ENCODE measurements at places on chromosomes 6 and 20. TPM values are rescaled to one million over a fixed set of nuclear protein-coding genes. Genes with fewer than 3 reads are reported as not detected.

CLIC5 gene
- total RNA-seq: not detected

TRIM38 gene
- total RNA-seq: 5.4 TPM

DIDO1 gene
- total RNA-seq: 21.4 TPM

ISM1 gene
- 0.46 TPM for total RNA-seq

PGBD1 gene
- total RNA-seq: 12.4 TPM

DEFB129 gene
- total RNA-seq: not detected

HMGCLL1 gene
- not detected for total RNA-seq

HSPA12B gene
- total RNA-seq: 0.17 TPM

PACSIN1 gene
- not detected for total RNA-seq

ENPP4 gene
- 19.6 TPM for total RNA-seq

LAMA5 gene
- total RNA-seq: 3.1 TPM

OR2H1 gene
- not detected for total RNA-seq

TMEM170B gene
- 5.2 TPM for total RNA-seq

TTK gene
- total RNA-seq: 180 TPM

MYB gene
- 2.7 TPM for total RNA-seq

ZMYND8 gene
- total RNA-seq: 15.4 TPM

SIRPB2 gene
- total RNA-seq: not detected

SNRPB gene
- total RNA-seq: 924 TPM

LINC00237 gene
- not detected for total RNA-seq

NCOA3 gene
- total RNA-seq: 13.7 TPM

KCNK17 gene
- not detected for total RNA-seq

GRCh38 chr20:63074182-63074581 lies 67.4 kb upstream of the BHLHE23 start:
- DNase-seq: no peak

- DNase-seq: no peak
Measured at GRCh38 chr6:22925920-22926789, 356.8 kb downstream of the HDGFL1 start.

DNA sequence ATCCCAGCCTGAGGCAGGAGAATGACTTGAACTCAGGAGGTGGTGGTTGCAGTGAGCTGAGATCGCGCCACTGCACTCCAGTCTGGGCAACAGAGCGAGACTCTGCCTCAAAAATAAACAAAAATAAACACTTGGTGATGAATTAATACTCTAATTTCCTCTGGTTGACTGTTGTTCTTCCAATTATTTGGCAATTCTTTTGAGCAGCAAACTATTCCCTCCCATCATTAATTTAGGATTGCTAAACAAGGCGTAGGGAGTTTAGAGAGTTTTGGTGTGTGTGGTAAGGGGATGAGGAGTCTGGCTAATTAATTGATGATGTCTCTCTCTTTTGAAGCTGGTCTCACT lies 2.7 kb upstream of the ID1 start:
- DNase-seq: no peak

DNA sequence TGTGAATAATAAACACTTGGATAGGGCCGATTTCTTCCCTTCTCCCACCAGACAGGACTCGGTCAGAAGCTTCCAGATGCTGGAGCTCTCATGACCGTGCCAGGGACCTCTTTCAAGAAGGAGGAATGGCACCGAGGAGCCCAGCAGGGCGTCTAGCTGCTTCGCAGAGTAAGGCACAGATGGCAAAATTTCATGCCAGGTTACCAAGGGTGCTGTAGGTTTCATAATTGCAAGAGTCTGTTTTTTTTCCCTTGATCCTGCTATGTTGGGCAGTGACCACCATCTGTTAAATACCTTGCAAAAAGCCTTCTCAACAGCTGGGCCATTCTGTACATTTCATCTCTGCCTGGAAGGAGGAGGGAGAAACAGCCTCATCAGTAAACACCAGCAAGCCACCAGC lies 111.8 kb downstream of the EDN3 start:
- DNase-seq: no peak

DNA sequence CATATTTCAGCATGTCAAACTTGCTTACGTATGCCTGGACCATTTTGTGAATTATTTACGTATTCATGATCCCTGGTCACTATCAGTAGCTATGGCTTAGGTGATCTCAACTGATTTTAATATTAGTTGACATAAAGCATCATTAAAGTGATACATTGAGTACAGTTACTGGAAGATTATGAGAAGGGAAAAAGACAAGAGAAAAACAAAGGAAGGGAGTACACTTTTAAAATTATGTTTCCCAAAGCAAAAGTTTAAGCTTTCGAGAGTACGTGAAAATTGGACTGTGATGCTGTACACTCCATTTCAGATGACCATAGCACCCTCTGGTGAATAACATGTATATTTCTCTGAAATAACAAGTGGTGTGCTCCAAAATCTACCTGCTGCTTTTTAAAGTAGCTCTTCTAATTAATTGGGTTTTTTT lies 215.0 kb upstream of the HSF2 start:
- no peak for DNase-seq

DNA sequence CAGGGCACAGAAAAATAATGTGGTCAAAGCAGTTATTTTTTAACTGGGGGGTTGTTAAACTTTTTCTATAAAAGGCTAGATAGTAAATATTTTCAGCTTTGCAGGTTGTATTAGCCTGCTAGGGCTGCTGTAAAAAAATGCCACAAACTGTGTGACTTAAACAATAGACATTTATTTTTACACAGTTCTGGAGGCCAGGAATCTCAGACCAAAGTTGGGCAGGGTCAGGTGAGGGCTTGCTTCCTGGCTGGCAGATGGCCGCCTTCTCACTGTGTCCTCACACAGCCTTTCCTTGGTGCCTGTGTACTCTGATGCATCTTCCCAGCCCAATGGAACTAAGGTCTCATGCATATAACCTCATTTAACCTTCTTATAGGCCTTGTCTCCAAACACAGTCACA lies 294.7 kb downstream of the PTPRT start:
- no peak for DNase-seq

GRCh38 chr20:50920997-50921396 lies 10.2 kb downstream of the ADNP start:
- DNase-seq: no peak

- peak; percentile 56 for DNase-seq
Measured at GRCh38 chr6:105326216-105326615, 76.7 kb downstream of the PREP start.

GRCh38 chr6:44043479-44044153 lies 83.6 kb downstream of the MRPL14 start:
- peak; percentile 83 for DNase-seq

- peak; percentile 6 for DNase-seq
Measured at GRCh38 chr6:82178077-82178758, 69.3 kb downstream of the IBTK start.

- no peak for DNase-seq
Measured at GRCh38 chr6:26493258-26493657, 6.8 kb upstream of the BTN1A1 start.

DNA sequence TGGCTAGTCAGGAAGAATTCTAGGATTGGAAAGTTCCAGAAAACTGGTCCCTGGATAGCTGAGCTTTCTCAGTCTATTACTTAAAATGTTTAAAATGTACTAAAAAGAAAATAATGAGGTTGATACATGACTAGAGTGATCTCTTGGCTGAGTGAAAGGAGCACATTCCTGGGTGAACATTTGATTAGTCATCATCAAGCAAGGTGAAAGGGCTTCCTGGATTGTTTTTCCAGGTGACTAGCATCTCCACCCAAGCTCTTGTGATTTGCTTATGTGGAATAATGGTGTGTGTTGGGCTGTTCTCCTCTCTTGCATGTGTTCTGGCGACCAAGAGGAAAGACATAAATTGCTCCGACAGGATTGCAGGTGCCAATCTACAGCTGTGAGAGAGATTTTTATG lies 42.9 kb downstream of the PKIB start:
- DNase-seq: peak; percentile 51

DNA sequence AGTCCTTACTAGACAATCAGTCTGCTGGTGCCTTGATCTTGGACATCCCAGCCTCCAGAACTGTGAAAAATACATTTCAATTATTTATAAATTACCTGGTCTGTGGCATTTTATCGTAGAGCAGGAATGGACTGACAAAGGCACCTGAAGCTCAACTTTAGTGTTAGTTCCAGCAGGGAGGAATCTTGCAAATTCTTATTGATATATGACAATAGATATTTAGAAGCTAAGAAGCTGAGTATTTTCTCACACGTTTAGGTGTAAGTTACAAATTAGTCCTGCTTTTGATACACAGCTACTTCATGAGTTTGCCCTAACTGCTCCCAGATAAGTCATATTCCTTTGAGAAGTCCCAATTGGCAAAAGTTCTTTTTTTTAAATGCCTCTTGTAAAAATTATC lies 138.0 kb upstream of the ZNF217 start:
- DNase-seq: no peak

- DNase-seq: no peak
Measured at GRCh38 chr6:70901324-70901723, 55.5 kb downstream of the B3GAT2 start.

DNA sequence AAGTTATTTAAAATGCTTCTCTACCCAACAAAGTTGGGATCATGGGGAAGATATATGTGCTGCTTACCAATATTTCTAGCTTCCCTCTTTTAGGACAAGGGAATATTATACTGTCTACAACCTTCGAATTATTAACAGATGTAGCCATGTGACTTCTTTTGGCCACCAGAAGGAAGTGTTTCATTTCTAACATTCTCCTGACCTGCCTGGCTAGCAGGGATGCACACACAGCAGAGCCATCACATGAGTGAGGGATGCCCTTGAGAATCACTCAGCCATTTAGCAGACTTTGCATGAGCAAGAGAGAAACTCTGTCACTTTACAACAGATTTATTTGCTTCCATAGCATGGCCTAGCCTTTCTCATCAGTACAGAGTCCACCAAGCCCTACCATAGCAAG lies 230.7 kb upstream of the MARCKS start:
- DNase-seq: no peak

- no peak for DNase-seq
Measured at GRCh38 chr6:89269252-89269651, 45.8 kb downstream of the GABRR2 start.

- no peak for DNase-seq
Measured at GRCh38 chr6:582370-582769, 74.5 kb downstream of the HUS1B start.

GRCh38 chr20:4813863-4814695 lies 92.4 kb downstream of the PRND start:
- no peak for DNase-seq

GRCh38 chr6:14458669-14459266 lies 341.2 kb downstream of the CD83 start:
- peak; percentile 59 for DNase-seq

DNA sequence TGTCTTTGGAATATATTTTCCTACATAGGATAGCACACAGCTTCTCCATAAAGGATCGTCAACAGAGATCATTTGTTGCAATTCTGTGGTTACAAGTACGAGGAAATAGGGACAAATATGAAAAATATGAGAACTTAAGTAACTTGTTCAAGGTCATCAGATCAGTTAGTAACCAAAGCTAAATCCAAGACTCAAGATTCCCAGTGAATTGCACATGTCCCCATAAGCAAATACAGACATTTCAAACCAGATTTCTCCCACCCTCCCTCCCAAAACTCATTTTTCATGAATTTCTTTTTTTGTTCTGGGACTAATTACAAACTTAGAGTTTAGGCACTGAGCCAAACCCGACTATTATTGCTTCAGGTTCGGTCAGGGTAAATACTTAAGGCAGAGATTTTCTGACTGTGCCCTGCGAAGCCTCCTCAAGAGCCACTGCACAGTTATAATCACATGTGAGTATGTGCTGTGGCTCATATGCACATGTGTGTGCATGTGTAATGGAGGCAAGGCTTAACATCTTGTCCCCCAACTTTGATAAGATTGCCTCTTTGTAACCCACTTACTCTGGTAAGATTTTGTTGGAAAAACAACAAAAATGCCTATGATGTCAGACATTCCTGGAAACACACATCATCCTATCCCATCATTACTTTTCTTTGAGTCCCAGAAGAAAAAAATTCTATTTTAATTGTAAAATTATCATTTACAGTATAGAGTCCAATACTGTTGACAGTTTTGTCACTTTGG lies 216.2 kb downstream of the CD83 start:
- DNase-seq: no peak

DNA sequence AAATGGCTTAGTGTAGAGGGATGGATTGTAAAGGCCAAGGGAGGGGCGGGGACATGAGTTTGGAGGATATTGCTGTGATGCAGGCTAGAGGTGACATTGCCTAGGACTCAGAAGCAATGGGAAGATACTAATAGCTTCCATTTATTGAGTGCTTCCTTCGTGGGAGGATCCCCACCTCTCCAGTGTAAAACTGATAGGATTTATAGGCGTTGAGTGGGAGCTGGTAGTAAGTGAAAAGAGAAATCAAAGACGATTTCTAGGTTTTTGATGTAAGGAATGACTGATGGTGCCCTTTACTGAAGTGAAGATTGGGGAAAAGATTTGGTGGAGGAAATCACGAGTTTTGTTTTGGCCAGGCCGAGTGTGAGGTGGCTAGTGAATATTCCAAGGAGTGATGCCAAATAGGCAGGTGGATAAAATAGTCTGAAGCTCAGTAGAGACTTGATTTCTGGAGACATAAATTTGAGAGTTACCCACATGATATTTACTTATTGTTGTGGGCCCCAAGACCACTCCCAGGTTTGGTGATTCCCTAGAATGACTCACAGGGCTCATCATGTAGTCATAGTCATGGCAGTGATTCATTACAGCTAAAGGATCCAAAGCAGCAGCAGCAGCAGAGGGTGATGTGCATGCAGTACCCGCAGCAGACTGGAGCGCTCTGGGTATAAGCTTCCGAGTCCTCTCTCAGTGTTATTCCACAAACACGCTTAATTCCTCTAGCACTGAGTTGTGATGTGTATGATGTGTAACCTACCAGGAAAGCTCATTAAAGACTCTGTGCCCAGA lies 10.2 kb downstream of the RPRD1B start:
- peak; percentile 85 for DNase-seq

DNA sequence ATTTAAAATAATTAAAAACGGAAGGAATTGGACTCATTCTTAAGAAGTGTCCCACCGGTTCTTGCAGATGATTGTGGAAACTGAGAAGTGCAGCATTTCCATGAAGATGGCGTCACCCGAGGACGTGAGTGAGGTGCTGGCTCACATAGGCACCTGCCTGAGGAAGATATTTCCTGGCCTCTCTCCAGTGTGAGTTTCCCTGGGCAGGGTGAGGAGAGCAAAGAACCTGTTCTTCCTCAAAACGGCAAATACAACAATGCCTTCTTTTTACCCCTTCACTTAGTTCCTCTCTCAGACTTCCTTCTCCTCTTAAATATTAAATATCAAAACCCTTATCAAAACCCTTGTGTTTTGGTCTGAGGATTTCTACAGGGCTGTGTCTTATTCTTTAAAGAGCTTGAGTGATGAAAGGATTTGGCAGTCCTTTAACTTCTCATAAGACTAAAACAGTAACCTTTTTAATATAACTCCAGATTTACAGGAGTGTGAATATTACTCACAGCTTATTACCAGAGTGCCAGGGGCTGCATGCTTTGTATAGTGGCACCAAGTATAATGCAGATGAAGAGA lies 156.3 kb downstream of the CARMIL1 start:
- no peak for DNase-seq

- DNase-seq: no peak
Measured at GRCh38 chr6:144519426-144519825, 234.3 kb downstream of the UTRN start.

DNA sequence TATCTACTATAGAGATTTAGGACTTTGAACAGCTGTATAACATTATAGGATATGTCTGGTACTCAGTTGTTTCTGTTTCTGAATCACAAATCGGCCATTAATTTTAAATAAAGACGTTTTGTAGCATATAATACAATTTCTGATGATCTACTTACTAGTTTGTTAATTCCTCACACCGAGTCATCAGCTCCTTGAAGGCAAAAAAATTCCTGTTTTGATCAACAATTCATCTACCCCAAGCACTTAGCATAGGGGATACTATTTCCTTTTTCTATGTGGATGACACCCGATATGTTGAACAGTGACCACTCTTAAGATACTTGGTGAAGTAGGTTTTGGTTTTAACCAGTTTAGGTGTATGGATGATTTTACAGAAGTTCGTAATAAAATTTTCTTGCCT lies 107.3 kb downstream of the NCOA3 start:
- no peak for DNase-seq

Data from Daoy (cell line).